ENCODE measurements at places on chromosomes 3 and 15.

DNA sequence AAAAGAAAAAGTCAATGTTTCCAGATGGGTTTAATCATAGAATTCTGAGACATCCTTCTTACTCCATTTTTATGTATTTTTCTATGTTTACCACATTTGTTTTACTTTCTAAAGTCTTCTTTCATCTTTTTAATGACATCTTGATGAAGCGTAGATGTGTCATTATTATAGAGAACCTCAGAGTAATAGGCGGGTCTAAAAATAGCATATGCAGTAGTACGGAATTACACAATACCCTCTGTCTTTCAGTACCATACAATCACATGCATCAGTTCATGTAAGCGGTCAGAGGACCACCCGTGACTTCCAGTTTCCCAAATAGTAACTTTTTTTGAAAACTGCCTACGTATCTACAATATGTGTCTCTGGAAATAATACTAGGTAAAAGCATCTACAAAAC, 224.0 kb downstream of the PLOD2 start:
- peak; percentile 76 for DNase-seq

GRCh38 chr3:170865209-170866094, 4.5 kb downstream of the RPL22L1 start:
- no peak for DNase-seq

DNA sequence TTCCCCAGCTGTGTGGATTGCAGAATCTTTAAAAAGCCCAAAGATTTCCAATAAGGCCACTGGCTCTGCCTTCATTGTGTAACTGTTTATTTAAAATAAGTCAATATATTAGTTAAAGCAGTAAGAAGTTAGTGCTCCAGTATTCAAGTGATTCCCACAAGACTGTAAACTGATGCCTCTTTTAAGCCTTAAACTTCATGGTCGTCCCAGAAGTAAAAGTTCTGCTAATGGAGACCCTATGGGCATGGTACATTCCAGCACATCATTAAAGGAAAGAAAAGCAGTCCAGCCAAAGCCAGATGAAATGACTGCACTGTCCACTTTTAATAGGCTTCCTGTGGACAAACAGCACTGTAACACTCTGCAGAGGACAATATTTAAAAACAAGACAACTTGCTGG, 512.6 kb downstream of the MECOM start:
- DNase-seq, result no peak

- no peak for DNase-seq
Measured at GRCh38 chr3:187979564-187979963, 174.4 kb upstream of the LPP start.

- DNase-seq, result no peak
Measured at GRCh38 chr15:36498916-36499315, 80.5 kb upstream of the CDIN1 start.

- no peak for DNase-seq
Measured at GRCh38 chr15:92457471-92458041, 63.9 kb downstream of the ST8SIA2 start.

DNA sequence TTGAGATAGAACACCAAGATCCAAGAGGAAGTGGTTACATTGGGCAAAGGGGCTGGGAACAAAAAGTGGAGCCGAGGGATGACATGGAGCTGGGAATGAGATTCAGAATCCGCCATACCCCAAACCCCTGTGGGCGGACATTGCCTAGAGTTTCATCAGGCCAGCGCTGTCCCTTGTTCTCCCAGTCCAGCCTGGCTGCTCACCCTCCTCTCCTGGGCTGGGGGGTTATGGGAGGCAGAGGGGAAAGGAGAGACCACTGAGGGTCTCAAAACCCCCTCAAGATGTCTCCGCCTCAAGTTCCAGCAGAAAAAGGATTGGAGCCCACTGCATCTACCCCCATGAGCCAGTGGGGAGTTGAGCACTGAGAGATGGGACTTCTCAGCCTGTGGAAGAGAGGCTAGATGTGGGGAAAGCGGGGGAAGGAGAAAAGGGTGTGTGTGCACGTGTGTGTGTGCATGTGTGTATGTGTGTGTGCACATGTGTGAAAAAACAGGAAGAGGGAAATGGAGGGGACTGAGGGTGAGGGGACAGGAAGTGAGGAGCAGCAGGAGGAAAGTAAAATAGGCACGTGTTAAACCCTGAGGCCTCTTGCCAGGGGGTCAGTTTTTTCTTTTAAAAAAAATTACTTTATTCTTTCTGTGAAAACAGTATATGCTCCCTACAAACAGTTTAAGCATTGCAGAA, 14.3 kb downstream of the GRM2 start:
- DNase-seq, result no peak

GRCh38 chr3:97612632-97613031, 151.9 kb upstream of the ARL6 start:
- no peak for DNase-seq

DNA sequence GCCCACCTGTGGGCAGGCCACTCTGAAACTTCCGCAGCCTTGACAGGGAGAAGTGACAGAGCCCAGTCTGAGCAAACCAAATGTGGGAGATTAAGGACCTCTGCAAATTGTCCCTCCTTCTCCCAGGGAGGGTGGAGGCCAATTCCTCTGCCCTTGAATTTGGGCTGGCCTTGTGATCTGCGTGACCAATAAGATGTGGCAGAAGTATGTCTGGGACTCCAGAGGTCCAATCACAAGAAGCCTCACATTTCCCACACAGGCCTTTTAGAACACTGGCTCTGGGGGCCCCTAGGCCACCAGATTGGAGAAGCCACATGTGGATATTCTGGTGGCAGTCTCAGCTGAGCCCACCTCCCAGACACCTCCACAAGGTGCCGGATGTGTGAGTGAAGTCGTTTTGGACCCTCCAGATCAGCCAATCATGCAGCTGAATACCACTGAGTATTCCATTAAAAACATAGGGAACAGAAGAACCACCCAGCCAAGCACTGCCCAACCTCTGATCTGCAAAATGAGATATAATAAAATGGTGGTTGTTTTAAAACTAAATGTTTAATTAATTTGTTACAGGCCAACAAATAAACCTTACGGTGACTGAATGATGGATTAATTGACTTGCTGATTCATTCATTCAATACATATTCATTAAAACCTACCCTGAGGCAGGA, 150.3 kb downstream of the NUP210 start:
- DNase-seq, result no peak

DNA sequence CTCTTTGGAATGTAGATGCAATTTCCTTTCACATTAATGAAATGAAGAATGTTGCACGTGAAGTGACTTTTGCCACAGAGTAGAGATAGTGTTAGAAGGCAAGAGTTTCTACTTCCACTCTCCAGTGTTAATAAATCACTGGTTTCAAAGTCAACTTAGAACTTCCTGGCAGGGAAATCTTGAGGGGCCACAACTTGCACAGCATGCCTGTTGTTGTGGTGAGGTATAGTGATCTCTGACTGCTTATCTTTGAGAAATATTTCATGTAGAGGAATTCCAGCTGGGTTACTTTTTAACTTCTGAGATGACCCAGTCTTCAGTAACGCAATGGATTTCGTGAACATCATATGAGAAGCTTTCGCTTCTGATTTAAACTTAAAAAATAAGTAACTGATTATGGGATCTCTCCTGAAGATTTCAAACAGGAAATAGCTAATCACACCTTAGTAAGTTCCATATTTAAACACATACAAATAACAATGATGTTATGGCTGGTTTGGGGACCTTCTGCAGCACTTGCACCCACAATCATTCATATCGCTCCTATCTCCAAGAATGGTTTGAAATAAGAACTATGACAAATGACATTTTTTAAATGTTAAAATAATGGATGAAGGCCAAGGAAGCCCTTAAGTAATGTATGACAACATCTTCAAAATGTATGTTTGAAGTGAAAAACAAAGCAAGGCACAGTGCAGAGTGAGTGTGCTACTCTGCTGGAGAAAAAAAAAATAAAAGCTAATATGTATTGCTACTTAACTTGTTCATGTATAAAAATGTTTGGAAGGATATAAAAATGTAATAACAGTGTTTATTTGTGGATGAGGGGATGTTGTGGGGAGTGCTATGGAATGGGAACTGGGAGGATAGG, 726.5 kb upstream of the NECTIN3 start:
- peak; percentile 8 for DNase-seq

DNA sequence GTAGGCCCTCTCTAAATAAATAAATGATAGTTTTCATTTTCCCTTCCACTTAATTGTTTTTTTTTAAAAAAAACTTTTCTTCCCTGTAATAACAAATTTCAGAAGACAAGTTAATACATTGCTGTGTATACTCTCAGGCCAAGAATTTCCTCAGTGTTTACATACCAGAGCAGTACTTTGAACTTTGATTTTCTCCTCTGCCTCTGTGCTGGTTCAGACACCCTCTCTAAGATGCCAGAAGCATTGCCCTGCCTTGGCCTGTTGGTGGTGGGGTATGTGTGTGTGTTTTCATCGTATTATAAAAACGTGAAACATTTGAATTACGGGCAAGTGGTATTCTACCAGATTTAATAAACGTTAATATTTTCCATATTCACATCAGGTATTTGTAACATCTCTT, 70.1 kb downstream of the SMAD3 start:
- peak; percentile 54 for DNase-seq

- no peak for DNase-seq
Measured at GRCh38 chr3:33650495-33650894, 67.6 kb downstream of the CLASP2 start.

- no peak for DNase-seq
Measured at GRCh38 chr15:88479169-88479568, 11.7 kb downstream of the MRPS11 start.
